ENCODE measurements at places on chromosomes 13 and 19.

GRCh38 chr19:33998302-33998701, 174.0 kb upstream of the LSM14A start:
- no peak for DNase-seq

DNA sequence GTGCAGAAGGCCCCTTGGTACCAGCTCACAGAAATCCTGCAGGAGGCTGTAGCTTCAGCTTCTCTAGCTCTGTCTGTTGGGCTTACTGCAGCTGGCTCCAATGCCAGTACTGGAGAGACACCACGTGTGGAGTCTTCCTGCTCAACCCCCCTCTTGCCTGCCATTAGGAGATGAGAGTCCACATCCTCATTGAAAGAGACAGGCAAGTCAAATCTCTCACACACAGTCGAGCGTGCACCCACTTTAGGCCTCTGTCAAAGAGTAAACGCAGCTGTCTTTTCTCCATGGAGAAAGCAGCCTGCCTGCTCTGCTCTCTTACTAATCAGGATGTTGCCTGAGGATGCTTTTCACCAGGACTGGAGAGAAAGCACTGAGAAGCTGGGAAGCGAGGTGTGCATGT, 523.0 kb upstream of the NBEA start:
- no peak for DNase-seq

GRCh38 chr13:113538689-113539058, 45.9 kb upstream of the TFDP1 start:
- no peak for DNase-seq

GRCh38 chr19:45919678-45920077, 5.1 kb upstream of the NANOS2 start:
- no peak for DNase-seq

GRCh38 chr13:26583662-26584061, 26.2 kb downstream of the WASF3 start:
- no peak for DNase-seq

- DNase-seq, result no peak
Observed at GRCh38 chr19:58409010-58409790, 751 bp downstream of the ZNF584 start.
